IMR-90 (cell line): ENCODE measurements at places on chromosomes 3 and 15.
A peak's percentile ranks its signal among the peaks of the same experiment; 100 is the strongest.

DNA sequence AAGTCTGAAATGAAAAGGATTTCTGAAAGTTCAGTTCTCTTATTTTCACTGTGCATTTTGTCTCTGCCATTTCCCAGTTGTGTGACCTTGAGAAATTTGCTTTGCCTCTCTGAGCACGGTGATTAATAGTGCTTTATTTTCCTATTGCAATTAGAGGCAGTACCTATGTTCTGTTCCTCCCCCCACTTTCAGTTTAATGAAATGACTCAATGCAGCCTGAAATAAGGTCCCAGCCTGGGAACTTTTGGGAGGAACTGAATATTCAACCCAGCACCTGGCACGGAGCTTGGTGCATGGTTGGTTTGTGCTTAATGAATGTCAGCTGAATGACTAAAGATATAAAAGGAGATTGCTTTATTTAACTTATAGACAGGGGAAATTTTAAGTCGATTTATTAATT, 352.6 kb downstream of the PDCD6IP start:
- no peaks in the 10 kb centered on the region for H3K36me3 ChIP-seq
- H3K4me3 ChIP-seq = no peak overlapping the region
- DNase-seq = no peak
- H3K27me3 ChIP-seq = no peaks in the 10 kb centered on the region
- no peak overlapping the region for H3K27ac ChIP-seq
- H3K4me1 ChIP-seq = no peaks in the 10 kb centered on the region

- 0 out of 2 replicates have a peak, but pooled peaks cover 1% of the 10 kb centered on the region for H3K36me3 ChIP-seq
- DNase-seq = no peak
- H3K27ac ChIP-seq = no peak overlapping the region
- no peak overlapping the region for H3K4me3 ChIP-seq
- peaks cover 9% of the 10 kb centered on the region for H3K4me1 ChIP-seq
Measured at GRCh38 chr3:107816107-107816506, 274.7 kb downstream of the CD47 start.

GRCh38 chr3:192816351-192816750, 89.0 kb upstream of the FGF12 start:
- H3K4me3 ChIP-seq = no peak overlapping the region
- H3K4me1 ChIP-seq = peaks cover 18% of the 10 kb centered on the region
- H3K27ac ChIP-seq = no peak overlapping the region
- H3K36me3 ChIP-seq = no peaks in the 10 kb centered on the region
- peak; percentile 73 for DNase-seq

DNA sequence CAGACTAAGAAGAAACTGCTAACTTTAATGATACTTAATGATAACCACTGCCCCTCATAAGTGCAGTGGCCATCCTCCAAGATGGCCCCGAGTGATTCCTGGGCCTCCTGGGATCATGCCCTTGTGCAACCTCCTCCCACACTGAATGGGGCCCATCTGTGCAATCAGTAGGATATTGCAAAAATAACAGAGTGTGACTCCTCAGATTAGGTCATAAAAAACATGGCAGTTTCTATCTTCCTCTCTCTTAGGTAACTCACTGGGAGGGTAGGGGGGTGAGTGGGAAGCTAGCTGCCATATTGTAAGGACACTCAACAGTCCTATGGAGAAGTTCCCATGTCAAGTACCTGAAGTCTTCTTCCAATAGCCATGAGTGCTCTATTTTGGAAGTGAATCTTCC, 173.0 kb downstream of the SHQ1 start:
- DNase-seq = no peak
- no peaks in the 10 kb centered on the region for H3K36me3 ChIP-seq
- peaks cover 14% of the 10 kb centered on the region for H3K27me3 ChIP-seq
- no peaks in the 10 kb centered on the region for H3K4me1 ChIP-seq
- H3K4me3 ChIP-seq = no peak overlapping the region

DNA sequence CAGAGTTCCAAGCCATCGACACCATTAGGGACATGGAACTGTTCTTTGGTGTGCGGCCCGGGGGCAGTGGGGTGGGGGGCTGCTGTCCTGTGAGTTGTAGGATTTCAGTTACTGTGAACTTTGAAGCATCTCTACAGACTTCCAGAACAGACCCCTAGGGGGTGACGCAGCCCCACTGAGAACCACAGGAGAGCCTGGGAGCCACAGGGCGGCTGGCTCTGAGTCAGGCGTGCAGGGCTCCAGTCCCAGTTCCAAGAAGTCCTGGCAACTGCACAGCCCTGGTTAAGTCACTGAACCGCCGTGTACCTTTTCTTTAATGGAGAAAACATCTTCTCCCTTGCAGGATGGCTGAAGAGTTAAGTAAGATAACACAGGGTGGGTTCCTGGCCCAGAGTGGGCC, 23.5 kb upstream of the LRTM1 start:
- peaks cover 18% of the 10 kb centered on the region for H3K4me1 ChIP-seq
- H3K36me3 ChIP-seq = no peaks in the 10 kb centered on the region
- no peak overlapping the region for H3K4me3 ChIP-seq
- H3K27me3 ChIP-seq = no peaks in the 10 kb centered on the region
- peak; percentile 93 for DNase-seq

- H3K4me3 ChIP-seq = no peak overlapping the region
- no peaks in the 10 kb centered on the region for H3K27me3 ChIP-seq
- DNase-seq = peak; percentile 81
- H3K27ac ChIP-seq = no peak overlapping the region
- peaks cover 9% of the 10 kb centered on the region for H3K36me3 ChIP-seq
Measured at GRCh38 chr3:172213200-172213599, 173.8 kb downstream of the FNDC3B start.

- H3K36me3 ChIP-seq = no peaks in the 10 kb centered on the region
- no peaks in the 10 kb centered on the region for H3K4me1 ChIP-seq
- no peak overlapping the region for H3K27ac ChIP-seq
- no peak overlapping the region for H3K4me3 ChIP-seq
- peaks cover 9% of the 10 kb centered on the region for H3K27me3 ChIP-seq
- peak; percentile 82 for DNase-seq
Measured at GRCh38 chr3:51799879-51800749, 21.1 kb upstream of the IQCF6 start.

DNA sequence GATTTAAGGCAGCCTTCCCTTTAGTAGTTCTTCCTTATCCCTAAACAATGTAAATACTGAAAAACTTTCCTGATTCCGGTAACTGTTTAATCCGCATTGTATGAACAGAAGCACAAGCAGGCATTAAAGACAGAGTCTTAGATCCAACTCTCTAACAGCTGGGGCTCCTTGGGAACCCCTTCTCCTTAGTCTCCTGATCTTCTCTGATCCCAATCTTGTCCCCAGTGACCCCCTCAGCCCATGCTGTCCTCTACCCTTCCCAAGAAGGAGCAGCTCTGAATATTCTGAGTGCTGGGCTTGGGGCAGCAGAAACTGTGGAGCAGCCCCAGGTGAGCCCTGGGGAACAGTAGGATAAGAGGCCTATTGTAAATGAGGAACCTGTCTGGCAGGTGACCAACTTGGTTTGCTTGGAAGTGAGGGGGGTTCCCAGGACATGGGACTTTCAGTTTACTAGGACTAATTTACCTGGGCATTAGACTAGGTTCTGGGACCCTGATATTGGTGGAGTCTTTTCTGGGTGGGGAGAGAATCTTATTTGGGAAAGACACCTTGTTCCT, 13.0 kb upstream of the SLC30A4 start:
- H3K27ac ChIP-seq = no peak overlapping the region
- peaks cover 2% of the 10 kb centered on the region; the same call in 1 of the 2 replicates for H3K4me1 ChIP-seq
- H3K4me3 ChIP-seq = no peak overlapping the region
- no peaks in the 10 kb centered on the region; the same call in 1 of the 2 replicates for H3K27me3 ChIP-seq

DNA sequence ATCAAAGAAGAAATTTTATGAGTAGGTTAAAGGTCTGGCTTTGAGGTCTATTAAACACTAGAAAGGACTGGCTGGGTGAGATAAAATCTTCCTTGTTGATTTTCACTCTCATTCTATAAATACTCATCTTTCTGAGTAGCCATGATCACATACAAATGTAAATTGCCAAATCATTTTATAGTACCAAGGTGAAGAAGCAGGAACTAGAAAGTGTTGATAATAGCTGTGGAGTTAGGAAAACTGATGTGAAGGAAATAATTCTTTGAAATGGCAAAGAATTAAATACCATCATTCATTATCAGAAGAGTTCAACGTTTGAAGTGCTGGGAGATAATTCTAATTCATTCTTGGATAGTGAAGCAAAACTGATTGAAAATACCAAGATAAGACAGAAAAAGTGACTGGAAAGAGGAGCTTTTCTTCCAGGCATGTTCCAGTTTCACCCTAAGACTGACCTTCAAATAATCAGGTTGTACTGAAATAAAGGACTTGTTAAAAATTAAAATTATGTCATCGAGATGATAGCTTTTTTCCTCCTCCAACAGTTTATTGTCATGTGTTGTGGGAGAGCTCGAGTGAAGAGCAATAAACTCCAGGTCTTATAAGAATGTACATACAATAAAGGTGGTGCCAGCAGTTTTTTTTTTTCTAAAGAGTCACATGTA, 17.4 kb downstream of the THBS1 start:
- peak; percentile 80 for DNase-seq
- no peak overlapping the region for H3K4me3 ChIP-seq
- no peak overlapping the region for H3K27ac ChIP-seq

GRCh38 chr3:133838296-133838789, 32.7 kb downstream of the SRPRB start:
- H3K27me3 ChIP-seq = peaks cover 4% of the 10 kb centered on the region; the same call in 1 of the 2 replicates
- no peak overlapping the region for H3K4me3 ChIP-seq
- DNase-seq = no peak

- DNase-seq = peak; percentile 87
- H3K36me3 ChIP-seq = peaks cover 7% of the 10 kb centered on the region; the same call in 1 of the 2 replicates
- H3K4me1 ChIP-seq = peaks cover 21% of the 10 kb centered on the region
- H3K27ac ChIP-seq = peak overlapping the region; percentile 99
Measured at GRCh38 chr3:141368925-141369794, 856 bp downstream of the ZBTB38 start.

- peak; percentile 42 for DNase-seq
- H3K27me3 ChIP-seq = no peaks in the 10 kb centered on the region
- H3K36me3 ChIP-seq = no peaks in the 10 kb centered on the region
- H3K27ac ChIP-seq = no peak overlapping the region
Measured at GRCh38 chr3:161423911-161424522, 52.7 kb upstream of the SPTSSB start.

DNA sequence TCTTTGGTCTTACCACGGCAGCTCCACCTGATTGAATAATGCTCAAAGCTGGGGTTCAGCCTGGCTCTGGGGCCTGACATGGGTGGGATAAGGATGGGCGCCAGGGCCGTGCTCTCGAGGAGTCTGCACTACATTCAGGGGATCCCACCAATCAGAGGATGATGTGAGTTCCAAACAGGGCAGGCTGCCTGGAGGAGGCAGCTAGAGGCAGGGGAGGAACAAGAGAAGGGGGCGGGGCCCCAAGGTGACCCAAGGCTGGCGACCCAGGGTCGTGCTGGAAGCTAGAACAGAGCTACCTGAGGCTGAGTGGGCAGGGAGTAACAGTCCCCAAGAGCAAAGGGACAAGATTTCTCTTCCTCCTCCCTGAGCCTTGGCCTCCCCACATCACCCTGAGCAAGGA, 56.1 kb downstream of the PCSK6 start:
- no peak overlapping the region for H3K4me3 ChIP-seq
- peaks cover 19% of the 10 kb centered on the region for H3K27me3 ChIP-seq
- no peak overlapping the region for H3K27ac ChIP-seq
- no peak for DNase-seq
- H3K36me3 ChIP-seq = no peaks in the 10 kb centered on the region
- H3K4me1 ChIP-seq = no peaks in the 10 kb centered on the region

GRCh38 chr3:169602482-169602881, 61.0 kb downstream of the MECOM start:
- H3K4me3 ChIP-seq = no peak overlapping the region
- H3K36me3 ChIP-seq = no peaks in the 10 kb centered on the region
- no peaks in the 10 kb centered on the region for H3K27me3 ChIP-seq
- no peaks in the 10 kb centered on the region for H3K4me1 ChIP-seq
- no peak overlapping the region for H3K27ac ChIP-seq
- DNase-seq = no peak

DNA sequence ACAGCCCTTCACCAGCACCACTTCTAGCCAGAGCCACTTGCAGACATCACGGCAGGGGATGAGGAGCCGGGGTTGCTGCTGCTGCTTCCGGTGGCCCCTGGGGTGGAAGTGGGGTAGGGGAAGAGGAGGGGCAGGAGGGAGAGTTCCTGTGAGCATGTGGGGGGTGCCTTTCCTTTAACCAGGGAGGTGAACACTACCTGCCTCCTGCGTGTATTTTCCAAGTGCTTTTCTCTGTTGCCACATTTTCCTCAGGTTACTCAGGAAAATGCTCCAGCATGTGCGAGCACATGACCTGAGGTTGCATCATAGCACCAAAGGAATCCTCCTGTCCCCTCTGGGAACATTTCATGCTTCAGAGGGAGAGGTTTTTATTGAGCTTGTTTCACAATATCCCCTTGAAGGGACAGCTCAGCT, 12.2 kb upstream of the SACM1L start:
- peak overlapping the region; percentile 21; the same call in 1 of the 2 replicates for H3K27ac ChIP-seq
- H3K36me3 ChIP-seq = peaks cover 58% of the 10 kb centered on the region
- H3K4me1 ChIP-seq = peaks cover 6% of the 10 kb centered on the region
- no peak overlapping the region for H3K4me3 ChIP-seq
- no peaks in the 10 kb centered on the region for H3K27me3 ChIP-seq

DNA sequence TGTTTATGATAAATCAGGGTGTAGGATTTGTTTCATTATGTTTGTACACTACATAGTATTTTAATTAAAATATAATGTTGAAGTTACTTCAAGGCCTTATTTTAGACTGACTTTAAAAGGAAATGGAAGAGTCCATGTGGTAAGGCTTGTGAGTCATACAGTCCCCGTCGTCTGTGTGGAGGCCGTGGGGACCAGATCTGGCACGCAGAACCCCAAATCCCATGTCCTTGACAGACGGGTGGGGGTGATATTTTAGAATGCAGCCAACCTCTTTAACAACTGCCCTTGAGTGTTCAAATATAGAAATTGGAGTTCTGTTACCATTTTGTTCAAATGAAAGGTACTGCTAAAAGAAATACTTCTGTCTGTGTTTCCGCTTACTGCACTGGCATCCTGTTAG, 35.8 kb downstream of the ABHD17C start:
- H3K27ac ChIP-seq = no peak overlapping the region
- peaks cover 18% of the 10 kb centered on the region for H3K4me1 ChIP-seq
- DNase-seq = no peak
- H3K36me3 ChIP-seq = peaks cover 15% of the 10 kb centered on the region

DNA sequence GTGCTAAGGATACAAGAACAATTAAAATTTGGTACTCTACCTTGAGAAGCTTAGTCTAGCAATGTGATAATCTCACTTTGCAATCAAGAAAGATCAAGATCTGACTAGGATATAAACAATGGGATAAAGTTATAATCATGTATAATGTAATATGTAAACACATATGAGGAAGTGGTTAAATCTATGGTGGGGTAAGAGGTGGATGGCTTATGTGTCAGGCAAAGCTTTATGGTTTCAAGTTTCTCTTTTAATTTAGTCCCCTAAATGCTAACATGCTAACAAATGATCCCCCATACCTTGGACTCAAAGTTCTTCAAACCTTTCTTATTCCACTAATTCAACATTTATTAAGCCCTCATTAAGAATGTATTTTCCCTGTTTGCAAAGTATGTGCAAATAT, 2.5 kb downstream of the RSL24D1 start:
- H3K27ac ChIP-seq = no peak overlapping the region
- peak; percentile 37 for DNase-seq
- no peaks in the 10 kb centered on the region for H3K27me3 ChIP-seq
- H3K4me1 ChIP-seq = no peaks in the 10 kb centered on the region; the same call in 1 of the 2 replicates
- peaks cover 13% of the 10 kb centered on the region for H3K36me3 ChIP-seq

- H3K36me3 ChIP-seq = no peaks in the 10 kb centered on the region
- no peak overlapping the region for H3K4me3 ChIP-seq
- H3K27ac ChIP-seq = no peak overlapping the region
- H3K27me3 ChIP-seq = no peaks in the 10 kb centered on the region
- H3K4me1 ChIP-seq = peaks cover 2% of the 10 kb centered on the region
Measured at GRCh38 chr3:152183473-152183872, 85.3 kb upstream of the MBNL1 start.
